ENCODE measurements at places on chromosomes 1 and 21.

GRCh38 chr1:8409106-8409505 lies 91.2 kb downstream of the SLC45A1 start:
- no peak for DNase-seq

- DNase-seq = no peak
Observed at GRCh38 chr1:212718499-212718898, 18.9 kb upstream of the BATF3 start.

GRCh38 chr21:38413958-38414548 lies 84.2 kb downstream of the ERG start:
- no peak for DNase-seq

DNA sequence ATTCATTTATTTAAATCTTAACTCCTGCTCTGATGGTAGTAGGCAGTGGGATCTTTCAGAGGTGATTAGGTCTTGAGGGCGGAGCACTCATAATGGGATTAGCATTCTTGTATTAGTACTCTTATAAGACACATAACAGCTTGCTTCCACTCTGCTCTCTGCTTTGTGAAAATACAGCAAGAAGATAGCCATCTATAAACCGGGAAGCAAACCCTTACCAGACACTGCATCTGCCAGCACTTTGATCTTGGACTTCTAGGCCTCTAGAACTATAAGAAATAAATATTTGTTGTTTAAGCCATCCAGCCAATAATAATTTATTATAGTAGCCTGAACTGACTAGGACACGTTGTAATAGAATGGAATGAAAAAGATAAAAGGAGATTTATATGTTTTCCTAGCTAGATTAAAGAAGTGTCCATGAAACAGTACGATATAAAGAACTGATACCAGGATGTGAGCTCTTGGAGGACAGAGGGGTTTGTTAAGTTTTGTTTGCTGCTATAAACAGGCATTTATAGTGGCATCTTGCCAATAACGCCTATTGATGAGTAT lies 869.9 kb downstream of the MRPL39 start:
- no peak for DNase-seq

DNA sequence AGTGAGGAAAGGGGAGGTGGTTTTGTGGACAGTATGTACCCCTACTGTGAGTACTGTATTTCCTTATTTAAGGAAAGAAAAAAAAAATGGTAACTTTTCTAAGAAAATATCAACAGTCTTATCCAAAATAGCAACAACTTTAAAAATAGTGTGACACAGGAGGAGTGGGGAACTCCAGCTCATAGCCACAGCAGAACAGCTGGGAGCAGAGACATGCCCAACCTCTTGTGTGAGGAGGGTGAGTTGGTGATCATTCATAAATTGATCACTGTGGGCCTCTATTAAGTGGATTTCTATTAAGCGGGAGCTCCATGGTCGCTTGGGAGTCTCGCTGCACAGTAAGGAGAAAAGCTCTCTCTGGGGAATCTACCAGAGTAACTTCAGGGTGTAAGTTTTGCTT lies 158.8 kb upstream of the DUSP10 start:
- no peak for DNase-seq

- no peak for DNase-seq
Observed at GRCh38 chr1:221234791-221235190, 355.5 kb downstream of the HLX start.

- DNase-seq = no peak
Observed at GRCh38 chr1:203563291-203563690, 63.3 kb upstream of the ATP2B4 start.

DNA sequence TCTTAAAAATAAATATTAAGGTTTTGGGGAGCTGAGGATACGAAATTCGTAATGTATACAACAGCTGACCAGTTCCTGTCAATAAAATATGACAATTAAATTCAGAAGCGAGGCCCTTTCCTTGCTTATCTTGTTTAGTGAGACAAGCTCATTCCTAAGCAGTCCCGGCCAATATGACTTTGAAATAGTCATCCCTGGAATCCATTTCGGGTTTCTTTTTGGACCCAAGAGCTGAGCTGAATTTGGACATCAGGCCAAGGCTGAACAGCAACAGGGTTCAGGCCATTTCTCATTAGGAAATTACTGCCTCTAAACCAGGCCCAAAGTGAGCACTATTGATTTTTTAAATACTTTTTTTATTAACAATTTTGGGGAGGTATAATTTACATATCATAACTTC lies 17.3 kb upstream of the FMN2 start:
- no peak for DNase-seq

DNA sequence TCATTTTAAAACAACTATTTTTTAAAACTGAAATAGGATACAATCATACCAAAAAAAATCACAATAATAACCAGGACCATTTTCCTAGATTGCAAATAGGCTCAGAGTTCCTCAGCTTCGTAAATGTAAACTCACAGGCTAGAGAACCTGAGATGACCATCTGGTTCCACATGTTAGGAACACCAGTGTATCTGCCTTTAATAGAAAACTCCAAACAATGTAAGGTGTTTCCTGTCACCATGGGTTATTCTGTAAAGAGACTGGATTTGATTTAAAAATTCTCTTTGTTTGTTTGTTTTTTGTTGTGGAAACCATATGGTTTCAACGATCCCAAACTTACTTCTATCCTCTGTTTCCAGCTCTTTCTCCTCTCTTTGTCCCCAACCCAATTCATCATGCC lies 197.5 kb downstream of the ZZZ3 start:
- DNase-seq = no peak

GRCh38 chr21:29033871-29034270 lies 9.4 kb downstream of the USP16 start:
- no peak for DNase-seq

GRCh38 chr1:167698313-167698712 lies 23.5 kb upstream of the MPZL1 start:
- no peak for DNase-seq

- DNase-seq = no peak
Observed at GRCh38 chr1:229457436-229457835, 23.5 kb upstream of the ACTA1 start.

GRCh38 chr1:19034721-19035120 lies 78.2 kb upstream of the IFFO2 start:
- DNase-seq = no peak

DNA sequence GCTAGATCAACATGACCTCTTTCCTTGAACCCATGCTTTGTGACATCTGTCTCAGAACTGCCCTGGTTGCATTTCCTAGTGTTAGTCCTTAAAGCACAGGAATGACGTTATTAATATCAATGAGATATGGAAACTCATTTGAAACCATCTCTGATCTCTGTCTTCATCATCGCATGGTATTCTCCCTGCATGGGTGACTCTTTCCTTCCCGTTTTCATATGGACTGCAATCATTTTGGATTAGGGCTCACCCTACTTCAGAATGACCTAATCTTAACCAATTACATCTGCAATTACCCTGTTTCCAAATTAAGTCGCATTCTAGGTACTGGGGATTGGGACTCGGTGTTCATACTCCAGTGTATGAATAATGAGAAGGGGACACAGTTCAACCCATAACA lies 41.7 kb upstream of the DISC1 start:
- no peak for DNase-seq

DNA sequence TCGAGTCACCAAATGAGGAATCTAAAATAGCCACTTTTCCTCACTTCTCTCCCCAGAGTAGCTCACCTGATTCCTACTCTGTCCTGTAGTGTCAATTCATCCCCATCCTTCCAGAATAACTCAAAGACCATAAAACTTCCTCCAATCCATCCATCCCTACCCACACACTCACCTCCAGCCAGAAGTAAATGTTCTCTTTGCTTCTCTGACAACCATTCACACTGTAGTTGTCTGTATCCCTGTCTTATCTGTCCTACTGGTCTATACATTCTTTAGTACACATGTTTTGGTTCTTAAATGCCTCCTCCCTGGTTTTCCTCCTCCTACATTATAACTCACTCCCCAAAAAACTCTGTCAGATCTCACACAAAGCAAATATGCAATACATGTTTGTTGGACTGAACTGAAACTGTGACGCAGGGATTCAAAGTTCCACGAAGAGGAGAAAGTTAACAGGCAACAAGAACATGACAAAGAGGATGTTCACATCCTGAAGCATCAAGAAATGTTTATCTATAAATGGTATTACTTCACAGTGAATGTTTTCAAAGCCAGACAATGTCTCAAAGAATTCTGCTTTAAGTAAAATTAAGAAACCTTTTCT lies 11.0 kb downstream of the TP53BP2 start:
- no peak for DNase-seq

GRCh38 chr1:166865926-166866325 lies 10.1 kb downstream of the TADA1 start:
- DNase-seq = no peak

- no peak for DNase-seq
Observed at GRCh38 chr21:39483917-39484316, 32.1 kb downstream of the SH3BGR start.

DNA sequence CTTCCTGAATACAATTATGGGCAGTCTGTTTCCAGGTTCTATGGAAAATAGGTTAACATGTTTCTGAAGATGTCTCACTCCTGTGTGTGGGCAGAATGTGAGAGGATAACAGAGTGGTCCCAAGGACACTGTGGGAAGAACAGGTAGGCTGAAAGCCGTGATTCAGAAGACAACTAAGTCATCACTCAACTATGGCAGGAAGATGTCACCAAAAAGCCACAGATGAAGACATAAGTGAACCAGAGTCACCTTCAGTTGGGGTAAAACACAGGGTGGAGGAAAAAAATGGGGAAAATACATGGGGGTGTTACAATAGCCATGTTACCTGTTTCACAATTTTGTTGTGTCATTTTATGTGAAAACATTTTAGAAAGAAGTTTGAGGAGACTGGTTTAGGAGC lies 75.1 kb downstream of the UCHL5 start:
- DNase-seq = no peak

DNA sequence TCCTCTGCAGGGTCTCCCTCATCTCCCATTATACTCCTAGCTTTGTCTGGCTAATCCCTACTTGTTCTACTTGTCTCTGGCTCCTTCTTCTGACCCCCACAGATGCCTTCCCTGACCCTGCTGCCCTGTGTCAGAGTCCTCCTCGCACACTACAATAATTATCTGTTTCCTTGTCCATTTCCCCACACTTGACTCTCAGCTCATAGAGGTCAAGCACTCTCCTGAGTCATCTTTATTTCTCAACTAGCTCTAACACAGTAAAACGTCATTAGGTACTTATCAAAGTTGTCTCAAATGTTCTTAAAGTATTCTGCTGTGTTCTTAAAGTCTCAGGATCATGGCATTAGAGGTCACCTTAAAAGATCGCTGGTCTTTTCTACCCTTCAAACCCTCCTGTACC lies 47.1 kb downstream of the C8A start:
- DNase-seq = no peak

DNA sequence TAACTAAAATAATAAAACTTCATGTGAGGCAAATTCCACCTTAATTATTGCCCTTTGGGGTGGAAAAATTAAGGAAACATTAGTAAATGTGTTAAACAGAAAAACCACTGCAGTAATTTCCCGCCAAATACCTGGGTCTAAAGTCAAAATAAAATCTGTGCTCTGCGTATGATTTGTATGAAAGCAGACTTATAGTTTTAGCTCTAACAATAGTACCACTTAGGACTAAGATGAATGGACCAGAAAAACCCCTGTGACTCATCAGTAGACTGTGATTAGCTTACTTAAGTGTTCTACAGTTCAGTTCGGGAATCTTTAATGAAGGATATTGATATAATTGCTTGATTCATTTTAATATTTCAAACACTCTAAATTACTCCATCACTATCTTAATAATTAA lies 23.3 kb upstream of the C1orf105 start:
- no peak for DNase-seq

- DNase-seq = no peak
Observed at GRCh38 chr1:209780268-209780667, 4.1 kb downstream of the C1orf74 start.

GRCh38 chr21:27086186-27086585 lies 119.3 kb upstream of the ADAMTS5 start:
- DNase-seq = no peak

- DNase-seq = no peak
Observed at GRCh38 chr1:52658795-52659194, 25.8 kb downstream of the SHISAL2A start.

DNA sequence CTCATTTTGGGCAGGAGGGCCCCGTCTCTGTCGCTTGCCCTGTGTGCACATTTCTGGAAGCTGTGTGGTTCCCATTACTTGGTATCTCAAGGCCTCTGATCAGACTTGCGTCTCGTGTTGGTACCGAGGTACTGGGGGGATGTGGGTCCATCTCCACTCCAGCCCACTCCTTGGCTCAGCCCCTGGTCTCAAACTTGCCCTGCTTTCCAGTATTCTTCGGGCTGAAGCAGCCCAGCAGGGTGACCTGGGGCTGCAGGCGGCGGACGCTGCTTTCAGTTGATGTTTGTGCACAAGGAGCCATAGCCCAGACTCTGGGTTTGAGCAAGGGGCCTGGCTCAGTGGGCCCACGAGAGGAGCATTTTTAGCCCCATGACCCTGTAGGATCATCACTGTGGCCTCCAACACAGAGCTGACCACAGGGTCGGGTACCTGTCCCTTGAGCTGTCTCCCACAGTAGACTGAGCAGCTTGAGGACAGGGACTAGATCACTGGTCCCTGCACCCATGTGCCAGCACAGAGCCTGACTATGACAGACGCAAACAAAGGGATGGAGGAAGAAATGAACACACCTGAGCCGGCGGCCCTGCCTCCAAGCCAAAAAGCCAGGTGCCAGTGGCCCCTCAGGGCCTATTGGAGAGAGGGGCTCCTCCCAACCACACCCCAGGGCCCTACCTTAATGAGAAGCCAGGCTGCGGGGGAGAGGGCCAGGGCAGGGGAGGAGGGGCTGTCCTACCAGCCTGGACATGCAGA lies 46.8 kb downstream of the CHD5 start:
- DNase-seq = no peak

Measured in activated naive CD4-positive, alpha-beta T cell (primary cell).